ENCODE measurements at places on chromosomes 6 and 20.

- DNase-seq, result no peak
Observed at GRCh38 chr6:12719017-12719416, 2.5 kb downstream of the PHACTR1 start.

DNA sequence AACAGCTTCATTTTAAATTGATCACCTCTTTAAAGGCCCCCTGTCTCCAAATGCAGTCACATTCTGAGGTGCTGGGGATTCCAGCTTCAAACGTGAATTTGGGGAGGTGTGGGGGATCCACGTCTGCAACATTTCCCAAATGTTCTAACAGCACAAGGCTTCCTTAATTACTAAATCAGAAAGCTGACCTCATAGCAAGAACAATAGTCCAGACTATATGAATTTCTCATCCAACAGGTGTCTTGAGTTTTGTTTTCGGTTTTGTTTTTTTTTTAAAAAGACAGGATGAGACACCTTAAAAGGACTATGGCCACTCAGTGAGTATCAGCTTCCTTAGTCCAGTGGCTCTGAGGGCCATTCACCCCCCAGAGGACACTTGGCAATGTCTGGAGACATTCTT is 11.5 kb downstream of the ATP9A start:
- DNase-seq, result no peak

DNA sequence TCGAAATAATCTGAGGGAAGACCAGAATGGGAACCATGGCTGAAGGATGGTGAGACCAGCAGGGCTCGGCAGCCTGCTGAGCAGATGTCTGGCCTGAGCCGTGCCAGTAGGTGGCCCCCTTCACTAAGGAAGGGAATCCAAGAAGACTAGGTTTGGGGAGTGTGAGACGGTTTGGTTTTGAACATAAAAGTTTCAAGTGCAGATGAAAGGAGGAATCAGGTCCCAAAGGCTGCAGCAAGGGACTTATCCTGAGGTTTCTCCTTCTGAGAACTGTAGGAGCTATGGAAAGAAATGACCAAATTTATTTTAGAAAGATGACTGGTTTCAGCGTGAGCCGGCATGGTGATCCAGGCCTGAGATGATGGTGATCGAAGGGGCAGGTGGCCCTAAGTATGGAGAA is 4.6 kb upstream of the OSER1 start:
- peak; percentile 65 for DNase-seq

- DNase-seq, result no peak
Observed at GRCh38 chr6:140068801-140069200, 694.4 kb upstream of the CITED2 start.

DNA sequence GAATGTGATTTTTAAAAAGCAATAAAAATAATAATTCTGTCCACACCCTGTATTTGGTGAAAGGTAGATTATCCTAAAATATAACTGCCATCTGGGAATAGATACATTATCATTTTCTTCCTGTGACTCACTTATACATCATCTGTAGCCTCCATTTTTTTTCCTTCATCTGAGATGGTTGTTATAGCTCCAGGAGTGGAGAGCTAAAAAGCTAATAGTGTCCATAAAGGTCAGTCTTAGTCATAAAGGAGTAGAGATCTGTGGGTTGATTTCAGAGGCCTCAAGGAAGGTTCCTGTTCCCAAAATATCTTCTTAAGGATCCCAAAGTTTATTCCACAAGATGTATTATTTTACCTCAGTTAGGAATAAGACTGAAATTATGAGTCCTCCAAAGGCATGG is 41.1 kb downstream of the FBXO5 start:
- no peak for DNase-seq

- no peak for DNase-seq
Observed at GRCh38 chr6:134233180-134233955, 84.5 kb downstream of the SGK1 start.
